ENCODE measurements at places on chromosomes 5 and 9.

- DNase-seq: no peak
Measured at GRCh38 chr5:75460942-75461610, 50.4 kb downstream of the CERT1 start.

- DNase-seq: no peak
Measured at GRCh38 chr5:78273436-78273835, 21.1 kb downstream of the AP3B1 start.

DNA sequence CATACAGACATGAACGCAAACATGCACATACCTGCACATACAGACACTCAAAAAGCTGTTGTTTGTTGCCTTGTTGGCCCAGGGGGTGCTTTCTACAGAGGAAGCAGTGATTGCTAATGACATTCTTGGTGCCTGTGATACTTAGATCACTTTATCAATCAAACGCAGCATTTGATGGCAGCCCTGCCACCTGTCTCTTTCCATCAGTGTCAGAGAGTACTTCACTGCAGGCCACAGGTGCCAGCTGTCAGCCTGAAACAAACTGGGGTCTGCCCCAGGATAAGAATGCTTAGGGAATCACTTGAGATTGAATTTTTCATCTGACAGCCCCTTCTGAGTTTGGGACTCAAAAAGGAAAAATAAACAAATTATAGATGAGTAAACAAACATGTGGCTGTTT lies 388.9 kb upstream of the SGCD start:
- DNase-seq: no peak

GRCh38 chr9:31574006-31574765 lies 810.3 kb upstream of the ACO1 start:
- DNase-seq: no peak
